Stimulated activated CD8-positive, alpha-beta memory T cell treated with anti-CD3 and anti-CD28 coated beads, Interleukin-15, amount 100 ng/mL, for 48 hours (primary cell): ENCODE measurements at places on chromosomes 13 and 19.

GRCh38 chr13:44583137-44583536, 7.0 kb upstream of the TSC22D1 start:
- DNase-seq, result no peak

GRCh38 chr13:40582531-40582930, 83.9 kb downstream of the FOXO1 start:
- DNase-seq, result no peak

GRCh38 chr13:59112221-59112718, 1051.5 kb downstream of the DIAPH3 start:
- no peak for DNase-seq

GRCh38 chr19:44741841-44742329, 6.6 kb upstream of the BCL3 start:
- DNase-seq, result no peak

DNA sequence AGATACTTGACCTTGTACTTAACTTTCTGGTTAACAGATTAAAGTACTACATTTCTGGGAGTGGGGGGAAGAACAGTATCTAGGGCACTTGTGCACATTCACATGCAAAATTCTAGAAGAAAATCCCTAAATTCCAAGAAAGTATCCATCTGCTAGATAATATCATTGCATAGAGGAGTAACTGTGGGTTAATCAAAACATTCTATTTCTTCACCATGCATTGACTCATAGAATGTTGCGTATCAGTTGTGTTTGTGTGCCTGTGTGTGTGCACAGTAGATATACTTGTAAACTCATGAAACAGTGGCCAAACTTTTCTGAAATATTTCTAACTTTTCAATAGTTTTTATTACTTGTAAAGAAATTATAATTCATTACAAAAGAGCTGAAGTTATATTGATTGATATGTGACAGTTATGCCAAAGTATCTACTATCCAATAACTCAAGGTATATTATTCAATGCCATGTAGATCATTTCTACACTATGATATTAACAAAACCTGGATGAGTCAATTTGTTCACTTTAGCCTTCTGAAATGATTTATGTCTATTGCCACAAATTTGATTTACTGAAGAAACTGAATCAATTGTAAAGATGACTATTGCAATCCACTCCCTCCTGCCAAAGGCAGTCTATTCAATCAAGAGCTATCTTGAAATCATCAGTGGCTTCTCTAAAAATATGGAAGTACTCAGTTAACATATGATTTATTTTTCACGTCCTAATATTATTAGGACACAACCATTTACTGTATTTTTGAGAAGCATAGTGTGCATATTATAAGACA, 756.7 kb upstream of the ARGLU1 start:
- no peak for DNase-seq

DNA sequence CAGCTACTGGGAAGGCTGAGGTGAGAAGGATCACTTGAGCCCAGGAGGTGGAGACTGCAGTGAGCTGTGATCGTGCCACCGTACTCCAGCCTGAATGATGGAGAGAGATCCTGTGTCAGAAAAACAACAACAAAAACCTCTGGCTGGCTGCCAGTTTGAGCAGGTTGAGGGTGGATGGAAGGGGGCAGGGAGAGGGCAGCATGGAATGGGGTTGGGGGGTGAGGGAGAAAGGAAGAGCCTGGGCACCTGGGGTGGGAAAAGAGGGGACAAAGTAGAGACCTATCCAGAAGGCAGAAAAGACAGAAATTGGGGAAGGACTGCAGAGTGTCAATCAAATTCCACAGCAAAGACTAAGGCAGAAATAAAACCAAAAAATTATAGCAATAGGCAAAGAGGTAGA, 4.7 kb downstream of the SLC1A5 start:
- DNase-seq, result no peak

DNA sequence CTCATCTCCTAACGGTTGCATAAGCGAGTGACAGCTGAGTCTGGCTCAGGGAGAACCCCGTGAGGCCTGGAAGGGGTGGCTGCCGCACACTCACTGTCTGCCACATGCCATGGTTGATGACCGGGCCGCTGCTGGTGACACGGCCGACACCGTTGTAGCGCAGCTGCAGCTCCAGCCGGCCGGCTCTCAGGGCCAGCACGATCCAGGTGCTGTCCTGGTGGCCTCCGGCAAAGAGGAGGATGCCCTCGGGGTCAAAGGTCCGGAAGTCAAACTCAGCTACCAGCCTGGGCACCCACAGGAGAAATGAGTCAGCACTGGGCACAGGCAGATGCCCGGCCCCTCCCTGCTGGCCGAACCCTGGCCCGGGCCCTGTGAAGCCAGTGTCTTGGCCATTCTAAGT, 31.7 kb downstream of the GAS6 start:
- DNase-seq, result no peak

DNA sequence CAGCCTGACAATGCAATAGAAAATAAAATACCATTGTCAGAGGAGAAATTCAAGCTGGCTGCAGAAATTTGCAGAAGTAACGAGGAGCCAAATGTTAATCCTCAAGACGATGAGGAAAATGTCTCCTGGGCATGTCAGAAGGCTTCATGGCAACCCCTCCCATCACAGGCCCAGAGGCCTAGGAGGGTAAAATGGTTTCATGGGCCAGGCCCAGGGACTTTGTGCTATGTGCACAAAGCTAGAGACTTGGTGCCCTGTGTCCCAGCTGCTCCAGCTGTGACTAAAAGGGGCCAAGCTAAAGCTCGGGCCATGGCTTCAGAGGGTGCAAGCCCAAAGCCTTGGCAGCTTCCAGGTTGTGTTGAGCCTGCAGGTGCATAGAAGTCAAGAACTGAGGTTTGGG, 431.7 kb downstream of the LMO7 start:
- no peak for DNase-seq

DNA sequence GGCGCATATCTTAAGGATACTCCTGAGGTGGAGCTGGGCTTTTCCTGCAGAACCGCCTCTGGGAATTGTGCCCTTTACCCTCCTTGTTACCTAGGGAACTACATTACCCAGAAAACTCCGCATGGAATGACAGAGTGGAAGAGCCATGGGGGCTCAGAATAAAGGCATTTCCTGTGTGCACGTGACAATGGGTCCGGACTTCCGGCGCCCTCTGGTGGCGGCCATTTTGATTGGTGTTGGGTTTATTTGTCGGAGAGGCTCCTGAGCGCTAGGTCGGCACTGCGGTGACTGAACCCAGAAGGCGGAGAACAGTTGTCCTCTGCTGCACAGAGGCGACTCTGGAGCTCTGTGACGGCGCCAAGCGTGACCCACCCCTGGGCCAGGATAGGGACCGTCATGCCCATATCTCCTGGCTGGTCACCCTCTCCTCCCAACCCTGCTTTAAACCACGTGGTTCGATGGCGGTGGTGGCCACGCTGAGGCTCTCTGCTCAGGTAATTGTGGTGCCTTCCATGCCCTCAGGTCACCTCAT, at the start of gene ZNF587B:
ZNF587B (plus strand) TSS at position 229 of the 532 bp plus-strand sequence; CDS start at position 459, 230 bp downstream.
- peak; percentile 25 for DNase-seq

DNA sequence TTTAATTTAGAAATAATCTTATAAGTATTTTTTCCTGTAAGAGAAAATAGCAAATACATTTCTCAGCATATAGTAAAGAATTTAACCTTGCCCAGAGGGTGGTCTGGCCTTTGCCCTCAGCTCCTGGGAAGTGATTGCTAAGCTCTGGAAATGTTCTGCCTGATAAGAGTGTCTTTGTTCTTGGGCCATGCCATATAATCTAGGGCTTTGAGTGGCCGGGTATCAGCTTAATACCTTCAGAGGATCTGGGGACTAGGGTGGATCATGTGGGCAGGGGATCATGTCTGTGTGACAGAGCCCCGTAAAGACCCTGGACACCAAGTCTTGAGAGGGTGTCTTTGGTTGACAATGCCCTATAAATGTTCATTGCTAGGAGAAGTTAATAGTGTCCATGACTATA, 1032.4 kb upstream of the MIR17HG start:
- no peak for DNase-seq

DNA sequence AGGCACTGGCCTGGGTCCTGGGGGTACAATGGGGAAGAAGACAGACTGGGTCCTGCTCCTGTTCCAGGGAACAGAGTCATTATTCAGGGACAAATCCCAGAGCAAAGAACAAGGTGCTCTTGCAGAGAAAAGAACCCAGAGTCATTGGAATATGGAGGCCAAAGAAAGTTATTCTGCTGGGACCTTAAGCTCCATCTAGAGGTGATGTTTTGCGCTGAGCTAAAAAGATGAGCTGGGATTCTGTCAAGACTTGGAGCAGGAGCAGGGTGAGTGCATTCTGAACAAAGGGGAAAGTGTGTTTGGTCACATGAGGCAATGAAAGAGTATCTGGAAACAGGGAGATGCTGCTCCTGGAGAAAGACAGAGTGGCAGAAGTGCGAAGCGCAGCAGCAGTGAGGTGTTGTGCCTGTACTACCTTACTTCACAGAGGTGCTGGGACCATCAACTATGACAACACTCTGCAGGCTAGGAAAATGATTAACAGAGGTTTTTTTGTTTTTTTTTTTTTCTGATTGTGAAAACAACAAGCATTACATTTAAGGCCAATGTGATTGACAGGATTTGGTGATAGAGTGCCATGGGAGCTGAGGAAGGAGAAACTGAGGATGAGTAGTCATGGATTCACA, 95.3 kb upstream of the TNFSF11 start:
- no peak for DNase-seq

GRCh38 chr19:47511128-47511517, 3.7 kb downstream of the NAPA start:
- DNase-seq, result no peak

GRCh38 chr19:2729943-2730818, 9.0 kb upstream of the DIRAS1 start:
- no peak for DNase-seq

- DNase-seq, result no peak
Observed at GRCh38 chr13:105598529-105598928, 936.9 kb downstream of the EFNB2 start.

- peak; percentile 71 for DNase-seq
Observed at GRCh38 chr13:24274452-24275021, 34.8 kb upstream of the C1QTNF9 start.

- DNase-seq, result no peak
Observed at GRCh38 chr13:65264066-65264465, 1966.1 kb downstream of the PCDH9 start.

DNA sequence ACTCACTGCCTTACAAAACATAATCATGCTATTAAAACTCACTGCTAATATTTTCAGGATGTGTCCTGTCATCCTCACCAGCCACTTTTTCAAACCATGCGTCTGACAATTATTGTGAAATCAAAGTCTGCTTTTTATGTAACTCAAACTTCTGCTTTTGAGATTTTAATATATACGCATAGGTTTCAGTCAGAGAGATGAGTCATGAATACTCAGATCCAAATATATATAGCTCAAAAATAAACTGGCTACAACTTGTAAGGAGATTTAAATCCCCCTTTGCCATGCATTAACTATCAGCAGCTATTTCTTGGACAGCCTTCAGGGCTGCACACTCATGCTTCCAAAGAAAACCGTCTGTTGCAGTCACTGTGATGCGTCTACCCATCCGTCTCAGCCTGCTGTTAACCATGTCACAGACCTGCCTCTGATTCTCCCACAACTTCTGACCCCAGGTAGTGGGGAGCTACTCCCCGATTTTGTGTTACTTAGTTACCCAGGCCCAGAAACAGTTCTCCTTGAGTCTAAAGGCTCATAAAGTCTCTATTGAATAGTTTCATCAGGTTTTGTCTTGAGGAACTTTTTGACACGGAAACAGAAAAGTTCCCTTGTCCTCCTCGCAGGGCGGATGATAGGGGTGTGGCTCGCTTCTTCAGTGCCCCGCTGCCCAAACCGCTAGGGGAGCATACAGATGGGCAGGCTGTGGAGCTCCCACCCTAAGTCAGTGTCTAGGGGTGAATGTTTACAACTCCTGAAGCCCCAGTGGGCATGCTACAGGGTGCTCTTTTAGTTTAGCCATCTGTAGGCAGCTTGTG, 33.8 kb upstream of the SGCG start:
- DNase-seq, result no peak

DNA sequence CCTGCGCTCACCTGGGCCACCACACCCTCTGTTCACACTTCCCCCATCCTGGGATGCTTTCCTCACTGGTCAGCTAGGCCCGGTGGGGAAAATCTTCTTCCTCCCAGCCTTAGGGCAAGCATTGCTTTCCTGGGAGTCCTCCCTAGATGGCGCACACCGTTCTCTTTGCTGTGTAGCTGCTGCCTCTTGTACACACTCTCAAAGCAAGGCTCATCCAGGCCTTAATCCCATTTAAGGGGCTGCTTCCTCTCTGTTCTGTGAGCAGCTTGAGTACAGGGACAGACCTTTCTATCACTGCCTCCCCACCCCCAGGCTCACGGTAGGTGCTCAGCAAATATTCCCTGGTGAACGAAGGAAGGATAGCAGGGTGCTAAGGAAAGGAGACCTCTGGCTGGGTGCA, 11.1 kb downstream of the SLC7A10 start:
- DNase-seq, result no peak

DNA sequence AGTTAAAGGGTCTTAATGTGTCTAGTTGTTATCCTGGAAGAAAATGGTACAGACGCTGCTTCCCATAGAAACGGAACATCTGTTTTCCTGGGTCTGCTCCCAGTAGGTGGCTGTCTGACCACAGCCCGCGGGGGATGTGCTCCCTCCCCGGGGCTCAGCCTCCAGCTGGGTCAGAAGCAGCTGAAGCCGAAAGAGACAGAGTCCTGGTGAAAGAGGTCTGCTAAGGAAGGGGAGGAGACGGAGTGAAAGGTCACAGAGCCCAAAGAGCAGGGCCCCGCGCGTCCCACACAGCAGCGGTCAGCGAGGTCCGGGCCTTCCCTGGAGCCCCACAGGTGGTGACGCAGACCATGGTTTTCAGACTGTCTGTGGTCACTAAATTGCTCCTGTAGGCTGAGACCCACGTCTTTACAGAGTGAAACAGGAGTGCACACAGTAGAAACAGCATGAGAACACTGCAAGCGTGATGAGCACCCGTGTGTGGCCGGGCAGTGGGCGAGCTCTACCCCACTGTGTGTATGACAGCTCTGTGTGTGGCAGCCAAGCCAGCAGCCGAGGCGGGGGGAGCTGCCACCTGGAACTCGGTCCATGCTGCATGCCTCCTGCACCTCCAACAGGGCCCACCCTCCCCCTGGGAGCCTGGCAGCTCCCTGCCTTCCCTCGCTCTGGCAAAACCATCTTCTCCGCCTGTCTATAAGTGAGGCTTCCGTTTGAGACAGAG, 52.0 kb upstream of the C13orf46 start:
- DNase-seq, result no peak

DNA sequence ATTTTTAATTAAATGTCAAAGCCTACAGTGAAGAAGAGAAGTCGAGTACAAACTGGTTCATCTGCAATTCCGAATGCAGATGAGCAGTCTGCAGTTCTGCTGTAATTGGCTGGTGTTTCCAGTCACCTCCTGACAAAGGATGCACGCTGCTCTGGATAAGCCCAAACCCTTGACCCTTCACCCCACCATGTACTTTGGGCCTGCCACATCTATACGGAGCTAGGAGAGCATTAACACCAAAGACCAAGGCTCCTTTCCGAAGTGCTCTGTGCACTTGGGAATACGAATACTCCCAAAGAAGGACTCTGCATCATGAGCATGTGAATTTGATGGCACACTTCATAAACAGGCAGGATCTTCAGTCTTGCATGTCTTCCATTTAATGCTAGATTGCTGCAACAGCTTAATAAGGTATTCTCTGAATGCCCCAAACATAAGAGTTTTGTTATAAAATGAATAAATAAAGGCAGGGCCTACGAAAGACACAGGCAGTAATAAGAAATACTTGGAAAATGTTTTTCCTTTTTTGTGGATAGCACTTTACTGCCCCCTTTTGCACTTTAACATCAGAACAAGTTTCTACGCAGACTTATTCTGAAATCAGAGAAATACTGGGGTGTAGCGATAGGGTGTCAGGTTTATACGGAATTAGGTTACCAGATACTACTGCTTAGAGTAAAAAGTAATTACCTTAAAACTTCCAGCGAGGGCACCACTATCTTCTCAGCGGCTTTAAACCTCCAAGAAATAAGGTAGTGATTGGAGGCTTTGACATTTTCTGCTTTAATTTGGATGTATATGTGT, 15.0 kb downstream of the EFNB2 start:
- DNase-seq, result no peak

- DNase-seq, result no peak
Observed at GRCh38 chr13:22107549-22107948, 436.7 kb downstream of the FGF9 start.
